ENCODE measurements at places on chromosomes 1 and 21.

DNA sequence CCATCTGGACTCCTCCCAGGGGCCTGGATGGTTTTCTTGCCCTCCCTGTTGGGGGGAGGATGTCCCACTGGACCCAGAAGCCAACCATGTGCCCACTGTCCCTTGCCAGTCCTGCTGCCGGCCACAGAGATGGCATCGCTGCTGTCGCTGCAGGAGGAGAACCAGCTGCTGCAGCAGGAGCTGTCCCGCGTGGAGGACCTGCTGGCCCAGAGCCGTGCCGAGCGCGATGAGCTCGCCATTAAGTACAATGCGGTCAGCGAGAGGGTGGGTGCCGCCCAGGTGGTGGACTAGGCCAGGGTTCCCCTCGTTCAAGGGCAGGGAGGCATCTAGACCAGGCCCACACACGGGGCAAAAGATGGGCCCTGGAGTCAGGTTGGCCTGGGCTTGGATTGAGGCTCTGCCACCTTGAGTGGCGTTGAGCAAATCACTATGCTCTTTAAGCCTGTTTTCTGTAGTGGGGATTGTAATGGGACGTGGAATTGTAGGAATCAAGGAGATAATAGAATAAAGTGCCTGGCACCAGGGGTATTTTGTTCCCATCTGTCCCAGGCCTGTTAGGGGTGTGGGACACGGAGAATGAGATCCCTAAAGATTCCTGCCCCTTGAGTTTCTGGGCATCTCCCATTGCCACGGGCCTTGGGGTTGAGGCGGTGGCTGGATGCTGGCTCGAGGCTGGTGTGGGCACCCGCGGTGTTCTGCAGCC, 2.6 kb downstream of the CROCC start:
- no peak for DNase-seq

GRCh38 chr1:26210147-26210870, 19.9 kb downstream of the CATSPER4 start:
- DNase-seq = no peak

- no peak for DNase-seq
Observed at GRCh38 chr1:9909234-9910046, 629 bp downstream of the CTNNBIP1 start.

GRCh38 chr1:23591460-23592208, 32.3 kb upstream of the ID3 start:
- DNase-seq = no peak

Data from stimulated activated CD4-positive, alpha-beta T cell treated with anti-CD3 and anti-CD28 coated beads, Interleukin-12 subunit alpha, Interleukin-12 subunit beta, amount 100 ng/mL, for 24 hours (primary cell).